GM23248 (cell line): ENCODE measurements at places on chromosomes 1 and 21.

DNA sequence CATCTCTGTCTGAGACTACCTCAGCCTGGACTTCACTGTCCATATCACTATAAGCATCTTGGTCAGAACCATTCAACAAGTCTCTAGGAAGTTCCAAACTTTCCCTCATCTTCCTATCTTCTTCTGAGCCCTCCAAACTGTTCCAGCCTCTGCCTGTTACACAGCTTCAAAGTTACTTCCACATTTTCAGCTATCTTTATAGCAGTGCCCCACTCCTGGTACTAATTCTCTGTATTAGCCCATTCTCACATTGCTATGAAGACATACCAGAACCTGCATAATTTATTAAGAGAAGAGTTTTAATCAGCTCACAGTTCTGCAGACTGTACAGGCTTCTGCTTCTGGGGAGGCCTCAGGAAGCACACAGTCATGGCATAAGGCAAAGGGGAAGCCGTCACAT, 15.7 kb upstream of the DPH5 start:
- no peak for DNase-seq

- DNase-seq, result peak; percentile 88
Observed at GRCh38 chr1:94792473-94793295, 27.5 kb upstream of the SLC44A3 start.

DNA sequence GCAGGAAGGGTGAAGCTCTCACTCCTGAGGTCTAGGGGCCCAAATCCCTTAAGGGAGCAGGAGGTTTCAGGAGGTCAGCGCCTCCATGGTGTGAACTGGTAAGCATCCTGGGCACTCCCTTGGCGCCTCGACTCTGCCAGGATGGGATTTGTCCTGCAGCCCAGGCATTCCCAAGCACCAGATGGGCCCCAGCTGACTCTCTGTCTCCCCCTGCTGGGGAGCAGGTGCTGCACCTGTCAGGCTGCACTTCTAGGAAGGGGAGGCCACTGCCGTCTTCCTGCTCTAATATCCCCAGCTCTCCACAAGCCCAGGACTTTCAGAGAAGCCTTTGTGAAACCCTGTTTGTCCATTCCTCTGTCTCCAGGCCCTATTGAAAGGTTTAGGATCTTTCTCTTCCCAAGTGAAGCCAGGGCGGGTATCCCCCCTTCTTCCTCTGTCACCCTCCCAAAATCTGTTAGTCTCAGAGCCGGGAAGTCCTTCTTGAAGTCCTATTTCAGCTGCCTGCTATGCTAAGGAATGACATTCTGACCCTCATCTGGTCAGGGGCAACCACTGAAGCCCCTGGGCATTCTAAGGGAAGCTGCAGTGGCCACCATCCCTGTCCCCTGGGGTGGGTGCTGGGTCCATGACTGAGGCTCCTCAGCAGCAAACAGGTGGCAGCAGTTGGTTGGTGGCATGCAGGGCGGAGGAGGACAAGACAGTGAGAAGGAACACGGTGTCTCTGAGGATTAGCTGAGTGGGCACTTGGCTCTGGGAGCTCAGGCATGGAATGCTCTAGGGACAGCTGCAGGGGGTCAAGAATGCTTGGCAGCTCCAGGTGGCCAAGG, 3.2 kb downstream of the MYBPH start:
- peak; percentile 73 for DNase-seq

- no peak for DNase-seq
Observed at GRCh38 chr1:54314696-54315095, 91.5 kb downstream of the SSBP3 start.
